ENCODE measurements at places on chromosomes 16 and 17. TPM values are rescaled to one million over a fixed set of nuclear protein-coding genes. Genes with fewer than 3 reads are reported as not detected.

Gene C17orf58
- total RNA-seq = 34.9 TPM

Gene ASB16
- not detected for total RNA-seq

Gene G6PC1
- total RNA-seq = not detected

Gene TBC1D3B
- 1.9 TPM for total RNA-seq

Gene CX3CL1
- total RNA-seq = 2.5 TPM

Gene LYRM9
- total RNA-seq = 11.9 TPM

Gene USP43
- 3.6 TPM for total RNA-seq

Gene ARL17B
- 15.3 TPM for total RNA-seq

Gene TBC1D3H
- total RNA-seq = not detected

- no peak for DNase-seq
Measured at GRCh38 chr17:2034806-2035540, 5.0 kb downstream of the DPH1 start.

DNA sequence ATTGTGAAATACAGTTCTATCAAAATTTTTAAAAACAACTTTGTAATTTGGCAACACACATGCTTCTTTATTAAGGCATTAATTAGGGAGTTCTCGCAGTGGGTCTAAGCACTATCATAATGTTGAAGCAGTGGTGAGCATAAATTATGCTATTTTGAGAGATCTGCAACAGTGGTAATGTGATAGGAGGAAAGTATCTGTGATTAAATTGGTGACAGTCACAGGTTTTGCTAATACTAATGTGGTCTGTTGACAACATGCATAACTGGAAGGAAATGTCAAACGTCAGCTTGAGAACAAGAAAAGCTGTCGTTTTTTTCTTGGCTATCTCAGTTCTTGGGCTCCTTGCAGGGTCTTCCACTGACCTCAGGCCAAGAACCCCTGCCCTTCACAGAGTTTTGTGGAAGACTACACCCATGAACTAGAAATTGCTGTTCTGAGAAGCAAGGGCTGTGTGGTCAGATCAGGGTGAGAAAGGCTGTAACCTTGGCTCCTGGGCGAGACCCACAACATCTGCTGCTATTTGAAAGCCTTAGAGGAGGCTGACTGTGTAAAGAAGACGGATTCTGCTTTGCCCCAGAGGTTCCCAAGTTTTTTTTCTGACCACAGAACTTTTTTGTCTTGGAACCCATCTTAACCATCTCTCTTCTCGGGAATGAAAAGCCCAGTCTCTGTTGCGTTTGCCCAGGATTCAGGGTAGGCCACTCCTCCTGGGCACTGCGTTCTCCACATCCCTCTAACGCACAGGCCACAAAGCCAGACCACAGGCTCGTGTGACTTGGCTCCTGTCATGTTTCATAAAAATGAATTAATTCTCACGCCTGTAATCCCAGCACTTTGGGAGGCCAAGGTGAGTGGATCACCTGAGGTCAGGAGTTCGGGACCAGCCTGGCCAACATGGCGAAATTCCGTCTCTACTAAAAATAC is 13.9 kb downstream of the ATP2A1 start:
- no peak for DNase-seq

DNA sequence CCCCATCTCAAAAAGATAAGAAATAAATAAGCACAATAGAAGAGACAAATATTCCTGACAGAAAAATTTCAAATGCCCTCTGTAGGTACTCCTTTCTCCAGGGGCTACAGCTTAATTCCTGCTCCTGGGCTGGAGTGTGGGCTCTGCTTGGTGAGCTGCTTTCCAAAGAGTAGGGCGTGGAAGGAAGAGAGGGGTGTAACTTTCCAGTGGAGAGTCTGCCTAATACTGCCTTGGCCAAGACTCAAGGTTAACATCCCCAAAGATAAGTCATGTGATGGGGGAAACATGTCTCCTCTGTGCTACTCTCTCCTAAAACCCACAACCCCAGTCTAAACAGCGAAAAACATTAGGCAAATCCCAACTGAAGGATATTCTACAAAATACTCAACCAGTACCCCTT is 42.7 kb downstream of the TMC5 start:
- DNase-seq = no peak

DNA sequence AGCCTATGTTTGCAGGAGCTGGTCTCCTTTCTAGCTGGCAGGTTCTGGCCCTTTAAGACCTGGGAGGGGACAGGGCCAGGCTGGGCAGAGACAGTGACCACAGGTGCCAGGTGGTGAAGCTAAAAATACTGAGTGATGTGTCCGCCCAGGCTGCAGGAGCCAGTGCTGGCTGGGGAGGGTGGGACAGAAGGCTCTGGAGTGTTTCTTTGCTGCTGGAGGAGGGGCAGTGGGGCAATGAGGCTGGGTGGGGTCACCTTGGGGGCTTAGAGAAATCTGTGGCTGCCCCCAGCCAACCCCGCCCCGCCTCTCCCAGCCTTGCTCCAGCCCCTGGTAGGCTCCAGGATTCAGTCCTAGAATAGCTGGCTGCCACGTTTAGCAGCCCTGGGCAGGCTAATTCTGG is 30.4 kb upstream of the SBK1 start:
- DNase-seq = no peak

GRCh38 chr16:52929478-52930400 is 123.0 kb downstream of the CHD9NB start:
- DNase-seq = no peak

DNA sequence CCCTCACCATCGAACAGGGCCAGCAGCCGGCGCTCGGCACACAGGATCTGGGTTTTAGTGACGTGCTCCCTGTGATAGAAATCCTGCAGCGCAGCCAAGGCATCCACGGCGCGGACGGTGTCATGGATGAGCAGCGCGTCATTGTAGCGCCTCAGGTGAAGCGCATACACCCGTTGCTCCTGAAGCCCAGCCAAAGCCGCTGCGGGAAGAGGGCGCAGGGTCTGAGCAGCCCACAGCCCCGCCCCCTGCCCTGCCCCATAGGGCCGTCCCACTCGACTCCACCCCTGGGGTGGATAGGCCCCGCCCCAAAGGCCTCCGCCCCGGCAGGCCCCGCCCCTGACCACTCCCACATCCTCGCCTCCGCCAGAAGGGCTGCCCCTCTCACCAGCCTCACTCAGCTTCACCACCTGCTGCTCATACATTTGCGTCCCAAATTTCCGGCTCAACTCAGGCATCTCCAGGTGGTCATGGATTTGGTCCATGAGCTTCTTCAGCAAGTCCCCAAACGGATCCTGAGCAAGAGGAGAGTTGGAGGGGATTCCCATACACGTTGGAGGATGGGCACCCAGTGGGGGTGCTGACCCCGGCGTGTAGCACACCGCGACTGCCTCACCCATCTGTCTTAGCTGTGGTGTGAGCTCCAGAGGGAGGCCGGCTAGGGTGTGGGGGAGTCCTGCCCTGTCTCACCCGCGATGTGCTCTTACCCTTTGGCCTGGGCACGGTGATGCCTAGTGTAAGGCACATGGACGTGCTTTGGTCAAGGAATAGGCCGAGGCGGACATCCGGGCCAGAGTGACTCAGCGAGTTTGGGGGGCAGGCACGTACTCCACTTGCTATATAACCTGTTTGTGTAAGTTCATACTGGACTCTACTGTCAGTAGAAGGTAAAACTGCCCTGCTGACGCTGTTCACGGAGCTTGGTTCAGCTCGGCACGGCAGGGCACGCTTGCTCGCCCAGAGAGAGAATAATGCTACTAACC is 4.6 kb downstream of the DHX58 start:
- DNase-seq = peak; percentile 68

- DNase-seq = no peak
Measured at GRCh38 chr17:79609049-79609589, 1.7 kb downstream of the RBFOX3 start.

DNA sequence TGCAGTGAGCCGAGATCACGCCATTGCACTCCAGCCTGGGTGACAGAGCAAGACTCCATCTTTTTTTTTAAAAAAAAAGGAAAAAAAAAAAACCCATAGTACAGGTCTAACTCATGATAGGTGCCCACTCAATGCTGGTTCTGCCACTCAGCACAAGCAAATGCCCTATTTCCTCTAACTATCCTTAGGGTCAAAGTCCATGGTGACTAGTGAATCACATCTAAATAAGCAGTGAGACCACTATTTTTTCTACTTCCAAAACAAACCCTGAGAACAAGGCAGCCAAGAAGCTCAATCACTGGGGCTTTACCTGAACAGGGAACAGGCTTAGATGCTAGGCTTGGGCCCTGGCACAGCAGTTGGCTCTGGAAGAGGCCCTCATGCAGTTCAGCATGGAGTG is 3.4 kb downstream of the BLTP2 start:
- no peak for DNase-seq

GRCh38 chr17:50689251-50689650 is 18.5 kb downstream of the ANKRD40 start:
- no peak for DNase-seq

DNA sequence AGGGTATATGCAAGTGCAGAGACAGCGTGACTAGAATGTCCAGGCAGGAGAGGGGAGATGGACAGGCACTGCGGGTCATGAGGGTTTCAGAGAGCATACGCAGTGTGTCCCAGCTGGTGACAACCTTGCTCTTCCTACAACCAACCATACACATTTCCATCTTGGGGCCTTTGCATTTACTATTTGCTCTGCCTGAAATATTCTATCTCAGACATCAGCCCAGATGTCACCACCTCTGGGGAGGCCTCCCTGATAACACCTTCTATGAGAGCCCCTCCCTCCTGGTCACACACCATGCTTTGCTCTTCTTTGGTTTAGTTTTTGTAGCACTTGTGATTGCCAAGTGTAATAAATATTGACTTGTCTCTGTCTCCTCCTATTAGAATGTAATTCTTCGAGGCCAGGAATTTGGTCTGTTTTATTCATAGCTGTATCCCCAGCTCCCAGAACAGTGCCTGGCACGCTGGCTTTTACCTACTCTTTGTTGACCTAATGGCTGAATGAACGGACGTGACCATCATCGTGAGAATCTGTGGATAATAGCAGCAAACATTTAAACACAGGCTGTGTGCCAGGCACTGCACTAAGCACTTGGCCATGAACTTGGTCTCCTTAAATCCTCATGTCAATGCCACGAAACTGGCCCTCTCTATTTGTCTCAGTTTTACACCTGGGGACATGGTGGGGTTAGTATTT is 51.9 kb downstream of the PLCG2 start:
- no peak for DNase-seq

- DNase-seq = no peak
Measured at GRCh38 chr16:28059841-28060575, 3.5 kb downstream of the GSG1L start.

- no peak for DNase-seq
Measured at GRCh38 chr16:24953306-24953705, 61.9 kb downstream of the ARHGAP17 start.

GRCh38 chr16:76964464-76965154 is 226.4 kb upstream of the MON1B start:
- DNase-seq = no peak
